MCF 10A (cell line): ENCODE measurements at places on chromosomes 2 and 18. TPM values are rescaled to one million over a fixed set of nuclear protein-coding genes. Genes with fewer than 3 reads are reported as not detected.

The LOXHD1 gene
- not detected in 2 replicates for total RNA-seq

The GREB1 gene
- total RNA-seq, result 1.7 and 2.3 TPM in 2 replicates

- no peak for DNase-seq
These were observed 523.1 kb upstream of the ID2 start for GRCh38 chr2:8158711-8159110.

DNA sequence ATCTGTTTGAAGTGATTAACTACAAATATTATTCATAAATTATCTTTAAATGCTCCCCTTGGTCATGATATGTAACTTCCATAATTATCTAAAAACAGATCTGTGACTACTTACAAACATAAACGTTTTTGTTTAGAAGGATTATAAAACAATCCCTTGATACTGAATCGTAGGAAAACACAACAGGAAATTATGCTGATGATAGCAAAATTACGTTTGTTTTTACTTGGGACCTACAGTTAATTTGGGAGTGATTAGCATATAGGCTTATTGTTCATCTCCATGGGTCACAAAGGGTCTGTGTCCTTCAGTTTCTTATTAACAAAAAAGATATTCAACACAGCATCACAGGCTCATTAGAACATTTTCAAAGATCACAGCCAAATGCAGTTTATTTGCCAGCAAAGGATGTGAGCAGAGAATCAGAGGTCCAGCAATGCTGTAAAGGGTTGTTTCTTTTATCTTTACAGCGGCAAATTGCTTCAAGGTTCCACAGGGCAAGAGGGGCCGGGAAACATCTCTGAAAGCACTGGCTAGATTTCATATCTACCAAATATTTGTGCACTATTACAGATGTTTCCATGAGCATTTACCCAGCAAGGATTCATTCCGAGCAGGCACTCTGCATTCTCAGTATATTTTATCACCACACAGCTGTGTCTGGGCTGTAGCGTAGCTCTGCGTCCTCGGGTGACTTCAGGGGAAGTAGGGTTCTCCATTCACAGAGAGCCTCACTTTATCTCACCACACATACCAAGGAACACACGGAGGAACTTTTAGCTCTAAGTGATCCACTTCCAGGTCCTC lies 4.1 kb downstream of the CCDC195 start:
- no peak for DNase-seq

- peak; percentile 41 for DNase-seq
These were observed at the start of gene PRKCE for GRCh38 chr2:45651415-45652089. Gene PRKCE, plus strand, starts transcription at chr2:45651675.

DNA sequence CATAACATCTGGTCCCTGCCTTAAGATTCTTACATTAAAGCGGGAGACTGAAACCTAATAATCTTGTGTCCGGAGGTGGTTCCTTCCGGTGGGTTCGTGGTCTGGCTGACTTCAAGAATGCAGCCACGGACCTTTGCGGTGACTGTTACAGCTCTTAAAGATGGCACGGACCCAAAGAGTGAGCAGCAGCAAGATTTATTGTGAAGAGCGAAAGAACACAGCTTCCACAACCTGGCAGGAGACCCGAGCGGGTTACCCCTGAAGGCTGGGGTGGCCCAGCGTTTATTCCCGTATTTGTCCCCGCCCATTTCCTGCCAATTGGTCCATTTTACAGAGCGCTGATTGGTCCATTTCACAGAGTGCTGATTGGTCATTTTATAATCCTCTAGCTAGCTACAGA lies 122.3 kb upstream of the SIX2 start:
- DNase-seq, result no peak
